ENCODE measurements at places on chromosomes 7 and 10.

- no peak for DNase-seq
Measured at GRCh38 chr7:134723892-134724291, 55.5 kb upstream of the CALD1 start.

DNA sequence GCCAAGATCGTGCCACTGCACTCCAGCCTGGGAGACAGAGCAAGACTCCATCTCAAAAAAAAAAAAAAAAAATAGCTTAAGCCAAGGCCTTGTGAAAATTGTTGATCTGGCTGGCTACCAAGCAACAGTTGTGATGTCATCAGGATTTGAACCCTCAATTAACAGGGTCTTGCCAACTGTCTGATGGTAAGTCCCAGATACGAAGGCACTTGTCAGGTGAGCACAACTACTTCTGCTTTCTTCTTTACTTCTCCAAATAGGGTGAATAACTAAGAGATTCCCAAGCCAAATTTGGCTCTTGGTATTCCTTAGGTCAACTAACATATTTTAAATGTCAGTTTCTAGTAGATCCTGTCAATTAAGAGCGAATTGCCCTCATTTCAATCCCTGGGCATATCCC is 47.4 kb downstream of the ANKRD61 start:
- no peak for DNase-seq

DNA sequence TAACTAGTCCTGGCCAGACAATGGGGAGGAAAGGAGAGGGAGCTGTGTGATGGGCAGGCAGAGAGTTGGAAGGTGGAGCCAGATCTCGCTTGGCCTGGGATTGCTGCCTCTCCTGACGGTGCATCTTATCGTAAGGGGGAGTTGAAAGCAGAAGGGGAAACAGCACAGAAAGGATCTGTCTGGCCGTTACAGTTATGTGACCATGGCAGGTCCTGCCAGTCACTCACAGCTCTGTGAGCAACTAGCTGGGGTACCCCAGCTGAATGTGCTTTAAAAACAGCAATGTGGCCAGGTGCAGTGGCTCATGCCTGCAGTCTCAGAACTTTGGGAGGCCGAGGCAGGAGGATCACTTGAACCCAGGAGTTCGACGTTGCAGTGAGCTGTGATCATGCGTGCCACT is 8.1 kb downstream of the BLVRA start:
- no peak for DNase-seq

- DNase-seq: no peak
Measured at GRCh38 chr7:107173691-107174406, 5.0 kb downstream of the HBP1 start.

- DNase-seq: no peak
Measured at GRCh38 chr7:135169964-135170273, 588 bp downstream of the CYREN start.

DNA sequence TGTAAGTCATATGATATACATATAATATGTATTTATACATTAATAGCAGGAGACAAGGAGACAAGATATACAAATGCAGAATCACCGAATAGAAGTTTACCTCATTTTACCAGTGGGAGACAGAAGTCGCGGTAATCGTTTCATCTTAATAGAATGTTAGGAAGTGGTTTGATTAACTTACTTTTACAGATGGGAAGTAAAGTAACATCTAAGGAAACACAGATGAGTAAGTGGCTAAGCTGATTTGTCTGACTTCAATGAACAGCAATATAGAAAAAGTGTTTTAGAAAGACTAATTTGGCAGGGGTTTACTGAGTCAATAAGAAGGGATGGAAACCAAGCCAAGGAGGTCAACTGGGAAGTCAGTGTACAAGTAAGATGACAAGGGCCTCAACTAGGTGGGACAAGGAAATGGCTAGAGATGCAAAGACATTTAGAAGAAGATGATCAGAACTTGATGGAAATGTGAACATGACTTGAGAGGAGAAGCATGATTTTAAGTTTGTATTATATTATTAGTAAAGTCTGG is 36.2 kb upstream of the FAM133B start:
- no peak for DNase-seq

DNA sequence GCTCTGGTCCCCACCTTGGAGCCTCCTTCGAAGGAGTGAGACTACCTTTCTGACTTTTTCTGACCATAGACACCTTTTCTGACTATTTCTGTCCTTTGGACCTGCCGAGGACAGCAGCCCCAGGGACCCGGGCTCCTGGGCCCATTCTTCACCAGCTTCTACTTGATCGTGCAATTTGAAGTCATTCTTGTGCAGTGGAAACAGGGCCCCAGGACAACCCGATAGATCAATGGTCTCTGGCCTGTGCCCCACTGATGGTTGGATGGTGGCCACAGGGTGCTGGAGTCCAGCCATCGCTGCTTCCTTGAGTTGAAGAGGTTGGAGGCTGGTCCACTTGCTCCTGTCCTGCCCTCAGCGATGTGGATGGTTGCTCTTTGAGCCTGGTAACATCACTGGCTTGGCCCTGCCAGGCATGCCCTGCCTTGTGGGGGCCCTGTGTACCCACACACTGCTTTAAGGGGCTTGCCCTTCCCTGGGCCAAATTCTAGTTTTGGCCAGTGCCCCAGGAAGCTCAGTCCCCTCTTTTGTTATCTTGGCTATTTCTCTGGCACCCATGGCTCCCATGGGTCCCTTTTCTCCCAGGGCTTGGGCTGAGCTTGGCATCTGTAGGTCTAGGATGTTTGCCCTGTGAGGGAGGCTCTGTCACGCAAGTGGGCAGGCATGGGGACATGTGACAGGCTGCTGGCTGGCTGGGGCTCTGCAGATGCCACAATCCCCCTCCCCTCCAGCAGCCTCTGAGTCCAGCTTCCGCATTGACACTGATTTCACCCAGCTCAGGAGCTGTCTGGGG is 375.6 kb upstream of the NUPR2 start:
- DNase-seq: no peak

DNA sequence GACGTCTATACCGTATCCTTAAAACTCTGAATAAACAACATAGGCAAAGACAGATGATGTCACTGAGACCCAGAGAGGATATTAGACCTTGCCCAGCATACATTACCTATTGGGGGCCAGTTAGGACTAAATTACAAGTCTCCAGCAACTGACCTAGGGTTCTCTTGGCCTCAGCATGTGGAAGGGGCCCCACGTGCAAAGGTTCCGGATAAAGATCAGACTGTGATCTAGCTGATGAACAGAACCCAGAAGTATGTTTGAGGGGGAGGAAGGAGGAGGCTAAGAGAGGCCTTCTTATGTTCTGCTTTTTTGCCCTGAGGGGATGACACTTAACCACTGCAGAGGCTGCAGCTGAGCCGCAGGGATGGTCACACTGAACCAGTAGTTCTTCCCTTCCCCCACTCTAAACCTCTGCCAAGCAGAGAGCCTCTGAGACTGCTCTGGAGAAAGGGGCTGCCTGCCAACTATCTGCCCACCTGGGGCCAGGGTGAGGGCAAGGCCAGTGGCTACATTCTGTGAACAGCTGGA is 24.0 kb upstream of the KMT2C start:
- DNase-seq: no peak

DNA sequence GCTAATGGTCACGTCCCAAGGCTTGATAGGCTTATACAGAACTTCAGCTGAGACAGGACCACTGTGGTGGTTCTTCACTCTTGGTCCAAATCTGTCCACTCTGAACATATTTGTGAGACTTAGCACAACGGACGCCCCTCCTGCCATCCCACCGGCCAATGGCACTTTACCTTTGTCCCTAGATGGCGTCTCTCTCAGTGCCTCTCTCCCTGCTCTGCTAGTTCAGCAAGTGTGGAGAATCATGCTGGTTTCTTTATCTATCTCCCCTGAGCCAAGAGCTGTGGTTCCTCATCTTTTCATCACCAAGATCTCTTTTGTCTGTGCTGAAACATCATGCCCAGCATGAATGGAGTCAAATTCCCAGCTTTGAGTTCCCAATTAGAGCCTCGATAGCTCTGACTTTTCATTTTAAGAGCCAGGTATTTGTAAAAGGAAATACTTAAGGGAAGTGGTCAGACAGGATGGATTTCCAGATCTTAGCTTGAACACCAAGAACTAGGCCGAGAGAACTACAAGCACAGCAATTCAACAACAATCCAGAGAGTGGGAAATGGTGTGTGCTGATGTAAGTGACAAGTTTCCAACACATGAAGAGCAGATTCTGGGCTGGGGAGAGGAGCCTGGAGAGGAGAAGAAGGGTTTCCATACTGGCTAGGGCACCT is 69.5 kb downstream of the ZNF800 start:
- no peak for DNase-seq

- no peak for DNase-seq
Measured at GRCh38 chr7:6273917-6274630, 1.6 kb upstream of the CYTH3 start.

DNA sequence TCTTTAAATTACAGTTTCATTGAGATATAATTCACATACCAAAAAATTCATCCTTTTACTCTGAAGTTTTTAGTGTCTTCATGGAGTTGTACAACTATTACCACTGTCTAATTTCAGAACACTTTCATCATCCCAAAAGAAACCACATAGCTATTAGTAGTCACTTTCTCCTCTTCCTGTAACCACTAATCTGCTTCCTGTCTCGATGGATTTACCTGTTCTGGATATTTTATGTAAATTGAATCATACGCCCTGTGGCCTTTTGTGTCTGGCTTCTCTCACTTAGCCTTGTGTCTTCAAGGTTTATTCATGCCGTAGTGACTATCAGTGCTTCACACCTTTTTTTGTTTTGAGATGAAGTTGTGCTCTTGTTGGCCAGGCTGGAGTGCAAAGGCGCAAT is 135.5 kb downstream of the DOCK1 start:
- DNase-seq: no peak

DNA sequence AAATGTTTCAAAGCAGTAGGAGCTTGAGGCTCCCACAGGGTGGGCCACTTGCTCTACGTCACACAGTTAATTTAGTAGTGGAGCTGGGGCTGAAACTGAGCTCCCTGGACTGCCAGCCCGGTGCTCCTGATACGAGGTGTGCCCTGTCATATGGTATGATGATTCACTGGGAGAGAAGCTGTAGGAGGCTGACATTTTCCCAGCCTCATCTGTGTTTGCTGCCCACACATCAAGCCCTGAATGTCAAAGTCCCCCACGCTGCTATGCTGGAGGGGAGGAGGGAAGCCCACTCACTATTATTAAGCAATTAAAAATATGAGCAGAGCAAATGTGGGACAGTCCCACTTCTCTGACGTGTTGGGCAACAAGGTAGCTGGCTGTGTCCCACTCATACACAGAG is 81.2 kb upstream of the SORCS3 start:
- DNase-seq: no peak

- DNase-seq: no peak
Measured at GRCh38 chr7:38550836-38551235, 80.3 kb downstream of the AMPH start.

DNA sequence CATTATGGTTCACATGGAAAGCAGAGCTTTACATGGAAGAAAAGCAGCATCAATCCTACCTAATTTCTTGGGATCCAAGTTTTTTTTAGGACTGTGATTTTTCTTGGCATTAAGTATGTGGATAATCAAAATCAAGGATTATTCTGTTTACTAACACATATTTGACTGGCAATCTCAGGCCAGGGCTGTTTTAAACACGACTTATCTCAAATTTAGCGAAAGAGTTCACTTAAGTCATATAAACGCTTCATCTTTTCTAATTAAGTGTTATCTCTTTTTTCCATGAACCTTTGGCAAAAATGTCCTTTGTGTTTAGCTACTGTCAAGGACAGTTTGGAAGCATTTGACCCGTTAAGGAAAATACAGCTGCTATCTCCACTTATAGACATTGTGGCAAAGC is 92.0 kb downstream of the GNAI1 start:
- no peak for DNase-seq

DNA sequence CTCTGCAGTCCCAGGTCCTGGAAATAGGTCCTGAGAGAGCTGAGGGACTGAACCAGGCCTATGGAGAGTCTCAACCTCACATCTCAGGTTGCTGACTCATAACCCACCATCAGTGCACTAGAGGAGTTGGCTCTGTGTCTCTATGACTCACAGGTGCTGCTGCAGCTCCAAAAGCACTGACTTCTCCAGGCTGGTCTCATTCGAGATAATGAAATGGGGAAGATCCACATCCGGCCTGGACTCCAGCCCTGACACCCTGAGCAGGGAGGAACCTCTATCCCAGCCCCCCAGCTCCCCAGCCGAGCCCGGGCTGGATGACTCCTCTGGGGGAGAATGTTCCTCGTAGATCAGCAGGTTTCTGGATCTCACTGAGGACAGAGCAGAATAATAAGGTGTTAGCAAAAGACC is 35.5 kb upstream of the DGKI start:
- DNase-seq: no peak

- DNase-seq: no peak
Measured at GRCh38 chr10:62323751-62324150, 50.4 kb upstream of the ZNF365 start.

GRCh38 chr7:119572541-119572940 is 700.4 kb upstream of the KCND2 start:
- no peak for DNase-seq

GRCh38 chr10:22932626-22933370 is 4.9 kb downstream of the ARMC3 start:
- no peak for DNase-seq

- no peak for DNase-seq
Measured at GRCh38 chr7:158847451-158847866, 8.9 kb upstream of the DYNC2I1 start.

- DNase-seq: no peak
Measured at GRCh38 chr10:12564173-12564572, 214.8 kb downstream of the CAMK1D start.

GRCh38 chr10:101875068-101875688 is 31.6 kb upstream of the KCNIP2 start:
- DNase-seq: no peak

- DNase-seq: no peak
Measured at GRCh38 chr7:88269586-88269985, 37.1 kb downstream of the STEAP4 start.

GRCh38 chr7:133753513-133753912 is 373.6 kb upstream of the LRGUK start:
- DNase-seq: no peak

DNA sequence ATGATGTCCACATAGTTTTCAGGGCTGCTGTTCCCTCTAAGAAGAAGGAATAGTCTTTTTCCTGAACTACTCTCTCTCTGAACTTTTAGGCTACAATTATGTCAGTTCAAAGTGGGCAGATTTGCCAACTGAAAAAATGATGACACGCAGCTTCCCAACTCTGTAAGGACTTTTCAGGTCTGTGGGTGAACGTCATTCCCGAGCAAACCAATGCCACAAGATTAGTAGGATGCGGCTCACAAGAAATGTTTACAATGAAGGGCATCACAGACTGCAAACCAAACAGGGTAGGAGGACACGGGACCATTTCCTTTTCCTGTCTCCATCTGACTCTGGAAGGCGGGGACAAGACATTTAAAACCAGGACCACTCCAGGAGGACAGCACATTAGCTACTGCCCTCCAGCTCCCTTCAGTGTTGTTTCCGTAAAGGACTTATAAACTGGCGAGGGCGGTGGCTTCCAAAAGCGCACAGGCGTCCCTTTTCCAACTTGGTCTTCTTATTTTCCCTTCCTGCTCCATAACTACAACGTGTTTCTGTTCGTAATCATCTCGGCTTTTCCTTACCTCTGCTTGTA is 539 bp upstream of the MKLN1 start:
- DNase-seq: no peak

DNA sequence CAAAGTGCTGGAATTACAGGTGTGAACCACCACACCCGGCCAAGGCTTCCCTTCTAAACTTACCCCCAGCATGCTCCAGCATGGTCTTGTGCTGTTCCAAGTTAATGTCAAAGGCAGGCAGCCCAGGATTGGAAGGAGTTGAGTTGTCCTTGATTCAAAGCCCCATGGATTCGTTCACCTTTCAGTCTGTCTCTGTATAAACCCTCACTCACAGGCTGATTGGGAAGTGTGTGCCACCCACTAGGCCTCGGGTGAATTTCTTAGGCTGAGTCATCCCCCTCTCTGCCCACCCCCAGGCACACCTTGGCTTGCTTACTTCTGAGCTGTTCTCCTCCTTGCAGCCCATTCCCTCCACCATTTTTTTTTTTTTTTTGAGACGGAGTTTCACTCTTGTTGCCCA is 13.3 kb upstream of the PRDX3 start:
- DNase-seq: no peak

Data from activated CD4-positive, CD25-positive, alpha-beta regulatory T cell (primary cell).